ENCODE measurements at places on chromosomes 6 and 20.

DNA sequence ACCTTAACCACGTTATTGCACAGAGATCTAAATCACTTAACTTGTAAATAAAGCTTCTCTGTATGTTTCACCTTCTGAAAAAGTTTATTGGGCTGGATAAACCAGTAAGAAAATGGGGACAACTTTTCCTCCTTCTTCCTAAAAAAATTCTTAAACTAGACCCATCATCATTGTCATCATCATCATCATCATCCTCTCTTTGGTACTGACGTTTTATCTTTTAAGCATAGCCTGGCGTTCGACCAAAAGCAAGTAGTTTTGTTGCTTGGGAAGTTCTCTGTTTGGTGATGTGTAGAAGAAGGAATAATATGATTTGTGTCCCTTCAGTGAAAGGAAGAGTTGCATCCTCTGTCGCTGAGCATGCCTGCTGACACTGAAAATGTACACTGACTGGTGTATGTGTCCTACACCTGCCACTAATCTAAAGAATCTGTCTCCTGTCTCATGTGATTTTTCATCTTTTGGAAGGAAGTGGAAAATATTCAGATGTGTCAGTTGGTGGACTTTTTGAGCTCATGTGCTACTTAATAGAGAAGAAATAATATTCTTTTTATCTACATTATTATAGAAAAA lies 2.5 kb downstream of the CLVS2 start:
- no peak for DNase-seq

DNA sequence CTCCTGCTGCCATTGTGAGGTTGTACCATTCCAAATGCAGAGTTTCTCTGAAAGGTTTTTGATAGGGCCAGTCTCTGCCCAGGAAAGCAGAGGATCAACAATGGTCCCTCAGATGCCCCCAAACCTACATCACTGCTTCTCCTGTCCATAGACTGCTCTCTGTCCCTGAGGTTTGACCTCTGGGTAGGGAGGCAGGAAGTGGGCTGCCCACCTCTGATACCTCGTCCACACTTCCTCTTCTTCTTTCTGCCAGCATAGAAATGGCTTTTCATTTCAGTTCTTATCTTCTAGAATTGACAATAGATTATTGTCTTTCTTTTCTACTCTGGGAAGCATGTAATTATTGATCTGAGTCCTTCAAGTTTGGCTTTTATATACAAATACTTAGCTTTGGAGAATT lies 170.6 kb downstream of the TRMT11 start:
- DNase-seq, result no peak

DNA sequence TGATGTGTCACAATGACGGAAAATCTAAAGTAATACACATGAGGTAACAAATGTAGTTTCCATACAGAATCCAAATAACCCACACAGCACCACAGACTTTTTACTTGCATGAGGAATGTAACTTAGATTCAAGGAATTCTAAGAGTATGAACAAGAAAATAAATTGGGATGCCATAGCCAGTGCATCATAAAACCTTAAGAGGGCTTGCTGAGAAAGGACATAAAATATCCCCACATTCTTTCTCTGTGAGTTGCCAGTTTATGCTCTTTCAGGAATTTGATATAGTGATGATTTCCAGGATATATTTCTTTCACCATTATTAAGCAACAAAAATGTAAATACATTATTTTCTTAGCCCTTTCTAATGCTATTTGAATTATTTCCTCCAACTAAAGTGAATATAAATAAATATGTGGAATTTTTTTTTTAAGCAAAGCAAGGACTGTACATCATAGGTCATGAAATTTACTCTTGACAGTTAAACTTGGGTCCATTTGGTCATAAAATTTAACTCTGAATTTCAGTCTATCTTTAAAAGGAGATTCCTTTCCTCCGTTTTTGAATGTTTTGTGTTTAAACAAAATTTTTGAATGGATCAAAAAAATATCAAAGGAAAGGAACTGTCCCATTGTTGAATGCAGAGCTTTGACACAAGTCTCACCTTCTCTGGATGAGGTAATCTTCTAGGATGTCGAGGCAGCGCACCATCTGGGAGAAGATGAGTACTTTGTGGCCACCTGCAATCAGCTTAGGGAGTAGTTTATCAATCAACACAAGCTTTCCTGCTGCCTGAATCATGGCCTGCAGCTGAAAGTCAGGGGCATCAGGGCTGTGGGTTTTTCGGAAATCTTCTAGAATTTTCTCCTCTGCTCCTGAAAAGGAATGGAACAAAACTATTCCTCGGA lies 116.3 kb upstream of the EMILIN3 start:
- DNase-seq, result no peak

DNA sequence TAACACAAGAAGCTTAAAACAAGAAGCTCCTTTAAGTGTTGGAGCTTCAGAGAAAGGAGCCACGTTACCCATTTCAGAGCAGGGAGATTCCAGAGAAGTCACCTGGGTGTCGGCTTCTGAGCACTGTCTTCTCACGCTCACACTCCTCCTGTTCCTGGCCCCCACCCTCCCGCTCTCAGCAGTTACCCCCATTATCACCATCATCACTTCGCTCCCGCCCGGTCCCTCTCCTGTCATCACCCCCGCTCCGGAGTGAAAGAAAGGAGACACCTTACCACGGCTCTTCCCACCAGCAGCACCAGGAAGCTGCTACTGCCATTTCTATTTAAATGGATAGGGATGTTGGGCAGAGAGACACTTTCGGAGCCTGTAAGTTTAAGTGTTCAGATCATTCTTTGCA lies 123.9 kb downstream of the GMPR start:
- no peak for DNase-seq

- no peak for DNase-seq
These were observed 56.5 kb upstream of the IER3 start for GRCh38 chr6:30800871-30801270.

GRCh38 chr6:166949528-166950442 lies 6.6 kb downstream of the RNASET2 start:
- no peak for DNase-seq

DNA sequence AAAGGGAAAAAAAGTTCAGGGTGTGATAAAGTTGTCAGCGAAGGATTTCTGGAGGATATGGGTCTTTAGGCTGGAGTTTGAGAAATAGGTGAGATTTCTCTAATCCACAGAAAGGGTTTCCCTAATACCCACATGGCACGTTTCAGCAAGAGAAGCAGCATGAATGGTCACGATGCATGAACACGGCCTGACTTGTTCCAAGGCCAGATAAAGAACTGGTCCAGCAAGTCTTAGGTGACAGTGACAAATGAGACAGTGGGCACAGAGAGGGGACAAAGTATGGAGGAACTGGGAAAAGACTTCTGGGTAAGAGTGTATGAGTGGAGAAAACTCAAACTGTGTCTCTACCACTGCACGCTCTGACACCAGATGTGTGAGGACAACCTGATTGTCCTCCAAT lies 262.0 kb upstream of the FOXQ1 start:
- DNase-seq, result no peak

All from stimulated activated CD8-positive, alpha-beta memory T cell treated with anti-CD3 and anti-CD28 coated beads, Interleukin-4, amount 100 ng/mL, for 1 hour (primary cell).